ENCODE measurements at places on chromosomes 3 and 15.

- DNase-seq: no peak
Measured at GRCh38 chr3:22933051-22933840, 269.9 kb upstream of the UBE2E2 start.

DNA sequence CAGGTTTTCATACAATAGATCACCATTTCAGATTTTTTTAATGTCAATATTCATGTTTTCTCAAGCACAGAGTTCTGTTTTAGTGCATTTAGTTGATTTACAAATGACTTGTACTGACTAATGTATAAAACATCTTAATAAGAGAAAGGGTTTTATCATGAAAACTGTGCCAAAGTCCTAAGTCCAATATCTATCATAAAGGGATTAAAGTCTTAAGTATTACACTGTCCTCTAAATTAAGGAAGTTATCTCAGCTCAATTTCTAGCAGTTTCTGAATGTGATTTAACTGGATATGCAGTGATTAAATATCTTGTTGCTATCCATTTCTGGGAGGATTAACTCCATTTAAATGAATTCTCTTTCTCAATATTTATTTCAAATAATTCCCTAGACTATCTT, 381.1 kb upstream of the CNTN4 start:
- no peak for DNase-seq

GRCh38 chr3:21484057-21484827, 266.8 kb downstream of the ZNF385D start:
- peak; percentile 4 for DNase-seq

DNA sequence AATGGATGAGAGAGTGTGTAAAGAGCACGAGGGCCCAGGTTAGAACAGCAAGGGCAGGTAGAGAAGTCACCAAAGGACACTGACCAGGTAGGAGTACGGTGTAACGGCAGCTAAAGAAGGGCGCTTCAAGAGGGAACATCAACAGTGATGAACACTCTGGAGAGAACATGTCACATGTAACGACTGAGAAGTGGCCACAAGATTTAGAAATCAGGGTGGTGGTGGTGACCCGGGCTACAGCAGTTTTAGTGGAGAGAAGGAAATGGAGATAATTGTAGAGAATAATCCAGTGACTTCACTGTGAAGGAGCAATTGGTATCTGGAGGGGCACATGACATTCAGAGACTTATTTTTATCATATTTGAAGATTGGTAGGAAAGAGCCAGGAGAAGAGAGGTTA, 1.2 kb upstream of the C15orf40 start:
- no peak for DNase-seq

DNA sequence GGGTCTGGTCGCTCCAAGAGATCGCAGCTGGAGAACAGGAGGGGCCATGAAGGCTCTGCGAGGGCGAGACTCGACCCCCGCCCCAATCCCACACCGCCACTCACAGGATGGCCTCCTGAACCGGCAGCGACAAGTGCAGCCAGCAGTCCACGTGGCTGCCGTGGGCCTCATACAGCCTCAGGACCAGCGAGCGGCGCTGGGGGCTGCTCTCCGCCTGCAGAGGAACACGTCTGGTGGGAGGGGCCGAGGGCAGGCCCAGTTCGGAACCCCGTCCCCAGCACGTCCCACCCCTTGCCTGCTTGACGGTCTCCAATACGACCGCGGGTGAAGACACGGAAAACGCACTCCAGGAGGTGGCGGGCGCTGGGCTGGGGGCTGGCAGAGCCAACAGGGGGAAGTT, 9.2 kb downstream of the NEIL1 start:
- no peak for DNase-seq

GRCh38 chr3:150787741-150788370, 24.9 kb upstream of the SIAH2 start:
- DNase-seq: peak; percentile 90

DNA sequence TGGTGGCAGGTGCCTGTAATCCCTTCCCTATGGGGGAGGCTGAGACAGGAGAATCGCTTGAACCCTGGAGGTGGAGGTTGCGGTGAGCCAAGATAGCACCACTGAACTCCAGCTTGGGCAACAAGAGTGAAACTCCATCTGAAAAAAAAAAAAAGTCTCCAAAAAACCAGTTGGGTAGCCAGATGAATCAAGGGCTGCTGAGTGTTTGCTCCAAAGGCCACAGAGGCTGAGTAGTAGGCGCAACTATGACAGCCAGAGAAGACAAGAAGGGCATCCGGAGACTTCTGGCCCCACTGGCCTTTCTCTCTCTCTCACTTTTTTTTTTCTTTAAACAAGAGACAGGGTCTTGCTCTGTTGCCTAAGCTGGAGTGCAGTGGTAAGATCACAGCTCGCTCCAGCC, 131.8 kb downstream of the SMAD6 start:
- DNase-seq: no peak

GRCh38 chr15:36841193-36841592, 259.2 kb downstream of the MEIS2 start:
- DNase-seq: no peak

DNA sequence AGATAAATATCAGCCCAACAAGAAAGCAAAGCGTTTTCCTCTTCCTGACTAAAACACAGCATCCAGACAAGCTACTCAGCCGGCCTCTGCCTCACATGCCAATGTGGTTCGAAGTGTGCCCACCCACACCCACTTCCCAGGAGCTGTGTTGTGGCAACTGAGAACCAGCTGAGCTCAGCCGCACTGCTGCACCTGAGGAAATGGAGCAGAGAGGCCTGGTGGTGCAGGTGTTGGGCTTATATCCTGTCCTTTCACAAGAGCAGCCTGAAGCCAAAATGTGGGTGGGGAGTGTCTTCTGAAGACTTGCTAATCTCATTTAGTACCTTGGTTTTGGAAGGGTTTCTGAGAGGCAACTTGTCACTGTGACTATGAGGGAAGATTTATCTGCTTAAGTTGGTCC, 23.0 kb upstream of the RETNLB start:
- DNase-seq: peak; percentile 18

DNA sequence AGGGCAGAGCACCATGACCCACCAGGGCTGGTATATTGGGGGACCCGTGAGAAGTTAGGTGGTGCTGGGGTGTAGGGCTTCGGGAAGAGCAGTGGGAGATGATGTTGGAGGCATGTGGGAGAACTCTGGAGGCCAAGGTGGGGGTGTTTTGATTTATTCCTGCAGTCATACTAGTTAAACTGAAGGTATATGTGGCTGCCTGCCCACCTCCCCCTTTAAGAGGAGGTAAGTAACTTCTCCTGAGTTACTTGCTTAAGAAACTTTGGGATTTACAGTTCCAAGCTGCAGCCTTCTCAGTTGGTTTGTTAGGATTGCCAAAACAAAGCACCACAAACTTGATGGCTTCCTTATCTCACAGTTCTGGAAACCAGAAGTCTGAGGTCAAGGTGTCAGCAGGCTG, 73.1 kb upstream of the AGBL1 start:
- no peak for DNase-seq
